ENCODE measurements at places on chromosomes 7 and 10. TPM values are rescaled to one million over a fixed set of nuclear protein-coding genes. Genes with fewer than 3 reads are reported as not detected.

Gene HMX2
- not detected for total RNA-seq

DNA sequence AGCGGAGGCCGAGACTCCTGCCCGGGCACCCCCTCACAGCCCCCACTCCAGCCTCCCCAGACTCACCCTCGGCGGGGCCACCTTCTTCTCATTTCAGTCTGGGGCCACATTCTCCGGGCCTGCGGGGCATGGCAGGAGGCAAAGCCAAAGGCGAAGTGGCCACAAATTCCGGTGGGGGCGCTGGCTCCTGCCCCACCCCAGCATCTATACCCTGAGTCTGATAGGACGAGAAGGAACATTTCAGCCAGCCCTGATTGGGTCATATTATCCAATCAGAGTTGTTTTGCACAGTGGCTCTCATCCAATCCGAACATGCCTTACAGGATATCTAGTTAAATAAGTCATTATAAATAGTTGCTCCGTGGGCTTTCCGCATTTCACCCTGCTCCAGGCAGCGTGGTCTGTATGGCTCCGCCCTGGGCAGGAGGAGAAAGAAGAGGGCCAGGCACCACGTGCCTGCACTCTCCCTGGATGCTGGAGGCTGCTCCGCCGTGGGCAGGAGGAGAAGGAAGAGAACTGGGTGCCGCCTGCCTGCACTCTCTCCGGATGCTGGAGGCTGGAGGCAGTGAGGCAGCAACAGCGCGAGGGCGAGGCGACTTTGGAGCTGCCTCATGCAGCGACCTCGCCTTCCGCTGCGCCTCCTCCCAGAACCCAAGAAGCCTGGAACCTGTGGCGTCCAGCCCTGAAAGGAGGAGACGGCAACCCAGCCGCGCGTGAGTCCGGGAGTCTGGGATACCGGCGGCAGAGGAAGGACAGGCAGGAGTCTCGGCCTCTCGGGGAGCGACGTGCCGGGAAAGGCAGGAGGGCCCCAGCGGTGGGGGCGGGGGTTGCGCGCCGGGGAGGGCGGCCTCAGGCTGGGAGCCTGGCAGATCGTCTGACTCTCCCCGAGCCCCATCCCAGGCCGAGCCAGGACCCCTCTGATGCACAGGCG, 162.9 kb downstream of the ZNF33B start:
- DNase-seq = no peak
- no peaks in the 10 kb centered on the region for H3K27me3 ChIP-seq
- no peak overlapping the region for H3K27ac ChIP-seq
- no peak overlapping the region for H3K4me3 ChIP-seq
- H3K36me3 ChIP-seq = no peaks in the 10 kb centered on the region

GRCh38 chr7:42485301-42485766, 248.3 kb upstream of the GLI3 start:
- no peak for DNase-seq
- no peak overlapping the region for H3K4me3 ChIP-seq
- H3K36me3 ChIP-seq = peaks cover 3% of the 10 kb centered on the region
- H3K27ac ChIP-seq = no peak overlapping the region
- H3K27me3 ChIP-seq = no peaks in the 10 kb centered on the region
- H3K4me1 ChIP-seq = peaks cover 15% of the 10 kb centered on the region

DNA sequence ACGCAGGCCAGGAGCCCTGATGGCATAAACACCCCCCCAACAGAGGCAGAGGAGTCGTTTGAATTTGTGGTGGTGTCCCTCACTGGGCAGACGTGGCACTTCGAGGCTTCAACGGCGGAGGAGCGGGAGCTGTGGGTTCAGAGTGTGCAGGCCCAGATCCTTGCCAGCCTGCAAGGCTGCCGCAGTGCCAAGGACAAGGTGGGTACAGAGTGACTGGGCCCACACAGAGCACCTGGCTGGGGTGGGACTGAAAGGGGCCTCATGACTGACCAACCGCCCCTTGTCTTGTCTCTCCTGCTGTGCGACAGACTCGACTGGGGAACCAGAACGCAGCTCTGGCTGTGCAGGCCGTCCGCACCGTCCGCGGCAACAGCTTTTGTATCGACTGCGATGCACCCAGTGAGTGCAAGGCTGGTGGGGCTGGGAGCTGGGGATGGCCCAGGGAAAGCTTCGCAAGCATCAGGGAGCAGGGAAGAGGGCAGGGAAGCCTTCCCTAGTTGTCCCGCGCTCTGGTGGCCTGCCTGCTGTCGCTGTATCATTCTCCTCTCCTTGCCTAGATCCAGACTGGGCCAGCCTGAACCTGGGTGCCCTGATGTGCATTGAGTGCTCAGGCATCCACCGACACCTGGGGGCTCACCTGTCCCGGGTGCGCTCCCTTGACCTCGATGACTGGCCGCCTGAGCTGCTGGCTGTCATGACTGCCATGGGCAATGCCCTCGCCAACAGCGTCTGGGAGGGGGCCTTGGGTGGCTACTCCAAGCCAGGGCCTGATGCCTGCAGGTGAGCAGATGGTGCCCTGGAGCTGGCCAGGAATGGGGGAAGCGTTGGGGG, 25.4 kb downstream of the GBX1 start:
- H3K36me3 ChIP-seq = peaks cover 34% of the 10 kb centered on the region
- H3K4me3 ChIP-seq = no peak overlapping the region
- DNase-seq = peak; percentile 93

- no peaks in the 10 kb centered on the region for H3K36me3 ChIP-seq
- no peaks in the 10 kb centered on the region for H3K27me3 ChIP-seq
- no peak overlapping the region for H3K4me3 ChIP-seq
- peaks cover 48% of the 10 kb centered on the region for H3K4me1 ChIP-seq
Observed at GRCh38 chr10:77162697-77163096, 474.9 kb downstream of the KCNMA1 start.

Gene METTL27
- 1.7 TPM for total RNA-seq

DNA sequence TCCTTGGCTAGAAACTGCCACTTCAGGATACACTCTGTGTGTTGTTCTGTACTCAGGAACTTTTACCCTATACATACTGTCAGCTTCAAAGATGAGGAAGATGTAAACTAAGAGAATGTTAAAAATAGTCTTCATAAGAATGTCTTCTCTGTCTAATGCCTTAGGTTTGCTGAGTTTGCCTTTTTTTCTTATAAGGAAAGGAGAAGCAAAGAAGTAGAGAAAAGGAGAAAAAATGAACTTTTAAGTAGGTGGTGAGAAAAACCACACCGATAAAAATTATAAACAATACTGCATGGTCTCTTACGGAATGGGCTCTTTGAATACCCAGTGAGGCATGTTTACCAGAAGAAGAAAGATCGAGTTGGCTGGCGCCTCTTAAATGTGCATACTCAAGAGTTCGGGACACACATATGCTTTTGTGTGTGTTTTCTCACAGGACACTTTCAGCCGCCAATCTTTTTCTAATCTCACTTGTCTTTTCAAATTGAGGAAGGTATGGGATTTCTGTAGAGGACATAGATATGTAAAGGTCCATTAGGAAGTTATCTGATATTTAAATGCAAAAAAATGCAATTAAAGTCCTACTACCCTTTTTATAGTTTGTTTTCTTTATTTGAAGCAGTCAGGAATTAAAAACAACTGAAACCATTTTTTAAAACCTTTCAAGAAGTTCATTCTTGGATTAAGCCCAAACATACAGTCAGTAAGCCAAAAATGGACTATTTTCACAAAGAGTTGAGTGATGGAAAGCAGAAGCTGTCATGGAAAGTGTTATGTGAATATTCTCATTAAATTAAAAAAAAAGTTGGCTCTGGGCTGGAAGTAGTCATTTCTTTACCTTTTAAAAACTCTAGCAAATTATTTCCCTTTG, 100.6 kb upstream of the MDFIC start:
- no peaks in the 10 kb centered on the region for H3K27me3 ChIP-seq
- no peak for DNase-seq
- H3K4me3 ChIP-seq = no peak overlapping the region

DNA sequence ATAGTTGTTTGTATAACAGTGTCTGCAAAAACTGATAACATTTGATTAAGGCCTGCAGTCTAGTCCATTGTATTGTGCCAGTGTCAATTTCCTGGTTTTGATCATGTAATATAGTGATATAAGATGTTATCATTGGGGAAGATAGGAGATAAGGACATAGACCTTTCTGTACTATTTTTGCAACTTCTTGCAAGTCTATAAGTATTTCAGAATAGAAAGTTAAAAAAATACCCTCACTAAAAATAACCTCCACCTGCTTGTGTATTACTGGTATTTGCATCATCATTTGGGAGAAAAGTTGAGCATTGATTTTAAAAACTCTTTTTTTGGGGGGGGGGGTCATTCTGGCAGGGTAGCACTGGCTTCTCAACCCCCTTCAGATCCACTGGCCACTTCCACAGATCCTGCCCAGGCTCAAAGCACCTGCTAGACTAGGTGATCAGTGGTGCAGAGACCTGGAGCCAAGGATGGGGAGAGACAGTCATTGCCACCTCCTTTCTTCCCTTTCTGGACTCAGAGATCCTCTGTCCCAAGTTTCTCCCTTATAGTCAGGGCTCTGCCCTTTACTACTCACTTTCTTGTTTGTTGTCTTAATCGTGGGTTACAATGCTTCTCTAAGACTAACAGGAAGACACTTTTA, 103.0 kb downstream of the RBM20 start:
- H3K4me1 ChIP-seq = peaks cover 33% of the 10 kb centered on the region
- no peaks in the 10 kb centered on the region for H3K27me3 ChIP-seq
- no peak for DNase-seq
- peak overlapping the region; percentile 43 for H3K27ac ChIP-seq

Gene WNT8B
- total RNA-seq = not detected

DNA sequence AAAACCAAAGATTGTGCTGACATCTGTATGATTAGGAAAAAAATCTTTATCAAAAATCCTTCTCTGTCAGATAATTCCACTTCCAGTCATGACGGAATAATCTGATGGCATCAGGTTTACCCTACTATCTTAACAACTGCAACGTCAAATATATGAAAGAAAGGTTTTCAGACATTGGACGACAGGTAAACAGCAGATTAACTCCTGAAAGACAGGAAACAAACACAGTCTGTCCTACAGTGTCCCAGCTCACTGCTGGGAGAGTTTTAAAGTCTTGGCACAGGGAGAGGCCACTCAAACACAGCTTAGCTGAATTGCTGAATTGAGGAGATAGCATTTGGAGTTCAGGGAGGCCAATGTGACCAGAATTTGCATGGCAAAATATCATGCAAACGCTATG, 186.3 kb upstream of the KCTD7 start:
- no peak for DNase-seq
- H3K27me3 ChIP-seq = no peaks in the 10 kb centered on the region
- no peaks in the 10 kb centered on the region for H3K36me3 ChIP-seq
- peaks cover 11% of the 10 kb centered on the region for H3K4me1 ChIP-seq

DNA sequence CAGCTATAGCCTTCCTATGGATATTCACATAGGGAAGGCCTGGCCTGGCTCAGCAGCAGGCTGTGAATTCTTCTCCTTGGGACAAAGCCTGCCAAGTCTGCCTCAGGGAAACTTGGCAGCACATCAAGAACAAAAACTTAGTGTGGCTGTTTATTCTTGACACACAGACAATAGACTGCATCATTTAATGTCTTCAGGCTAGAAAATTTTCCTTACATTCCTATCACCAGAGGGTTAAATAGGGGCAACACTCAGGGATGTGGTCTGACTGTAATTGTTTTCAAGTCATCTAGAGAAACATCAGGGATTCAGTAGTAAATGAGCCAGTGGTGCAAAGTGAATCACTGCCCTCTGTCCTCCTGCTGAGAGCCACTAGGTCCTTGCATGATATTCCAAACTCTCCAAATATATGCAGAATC, 137.3 kb downstream of the SEMA3C start:
- peaks cover 62% of the 10 kb centered on the region for H3K4me1 ChIP-seq
- no peak overlapping the region for H3K4me3 ChIP-seq
- peaks cover 1% of the 10 kb centered on the region for H3K36me3 ChIP-seq

DNA sequence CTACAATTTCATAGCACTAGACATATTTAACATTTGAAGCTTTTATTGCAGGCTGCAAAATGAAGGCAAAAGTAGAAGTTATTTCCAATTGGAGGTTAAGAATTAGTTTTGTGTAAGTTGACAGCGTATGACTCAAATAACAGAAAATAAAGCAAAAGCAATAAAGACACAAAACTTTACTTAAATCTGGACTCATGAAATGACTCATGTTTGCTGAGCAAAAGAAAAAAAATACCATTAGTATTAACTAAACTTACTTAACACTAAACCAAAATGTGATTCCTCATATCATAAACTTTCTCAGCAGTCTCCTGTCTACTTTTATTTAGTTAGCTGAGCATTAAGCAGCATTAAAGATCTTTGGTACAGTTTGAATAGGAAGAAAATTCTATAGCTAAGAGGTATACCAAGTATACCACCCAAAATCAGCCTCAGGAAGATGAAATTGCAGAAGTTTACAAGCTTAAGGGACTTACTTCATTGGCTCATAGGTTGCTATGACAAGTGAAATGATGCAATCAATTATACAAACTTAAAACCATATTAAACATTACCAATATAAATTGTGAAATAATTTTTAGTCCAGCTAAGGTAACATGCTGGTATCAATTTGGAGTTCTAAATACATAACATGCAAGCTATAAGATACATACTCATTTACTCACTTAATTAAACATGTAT, 1131.4 kb downstream of the XPNPEP1 start:
- no peaks in the 10 kb centered on the region for H3K36me3 ChIP-seq
- no peak overlapping the region for H3K4me3 ChIP-seq
- no peaks in the 10 kb centered on the region for H3K27me3 ChIP-seq
- H3K27ac ChIP-seq = no peak overlapping the region
- DNase-seq = no peak

Gene AMPH
- total RNA-seq = 2.9 TPM

GRCh38 chr7:47283497-47284131, 298.3 kb downstream of the TNS3 start:
- H3K27ac ChIP-seq = peak overlapping the region; percentile 32
- H3K4me1 ChIP-seq = peaks cover 16% of the 10 kb centered on the region
- no peaks in the 10 kb centered on the region for H3K27me3 ChIP-seq
- peaks cover 67% of the 10 kb centered on the region for H3K36me3 ChIP-seq
- H3K4me3 ChIP-seq = no peak overlapping the region
- DNase-seq = no peak

DNA sequence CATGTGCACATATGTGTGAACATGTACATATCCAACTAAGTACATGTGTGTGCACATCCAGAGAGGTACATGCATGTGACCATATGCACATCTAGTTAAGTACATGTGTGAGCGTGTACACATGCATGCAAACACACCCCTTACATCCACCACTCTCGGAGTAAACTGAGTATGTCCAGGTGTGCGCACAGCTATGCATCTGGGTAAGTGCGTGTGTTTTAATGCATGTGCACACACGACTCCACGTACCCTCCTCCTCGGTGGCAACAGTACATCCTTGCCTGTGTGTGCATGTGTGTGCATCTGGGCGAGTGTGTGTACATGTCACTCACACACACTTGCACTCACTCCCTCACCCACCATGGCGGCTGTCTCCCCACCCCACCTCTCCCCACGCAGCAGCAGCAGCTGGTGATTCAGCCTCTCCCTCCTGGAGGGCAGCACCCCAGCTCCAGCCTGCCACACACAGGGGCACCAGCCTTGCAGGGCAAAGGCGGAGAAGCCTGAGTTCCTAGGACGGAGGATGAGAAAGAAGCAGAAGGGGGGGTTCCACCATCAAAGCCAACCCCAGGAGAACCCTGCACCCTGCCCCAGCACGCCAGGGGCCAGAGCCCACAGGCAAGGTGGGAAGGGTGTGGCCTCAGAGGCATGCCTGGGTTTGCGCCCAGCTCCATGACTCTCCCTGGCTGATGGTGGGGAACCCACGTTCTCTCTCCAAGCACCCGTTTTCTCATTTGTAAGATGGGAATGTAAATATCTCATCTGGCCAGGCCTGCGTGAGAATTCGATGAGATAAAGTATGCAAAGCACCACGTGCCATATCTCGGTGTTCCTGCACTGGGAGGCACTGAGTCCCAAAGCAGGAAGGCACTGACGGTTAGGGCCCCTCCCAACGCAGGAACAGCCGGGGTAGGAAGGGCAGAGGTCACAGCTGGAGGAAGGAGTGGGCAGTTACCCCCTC, 27.7 kb upstream of the DNAAF5 start:
- DNase-seq = peak; percentile 68
- H3K36me3 ChIP-seq = peaks cover 6% of the 10 kb centered on the region
- H3K4me1 ChIP-seq = peaks cover 26% of the 10 kb centered on the region
- no peaks in the 10 kb centered on the region for H3K27me3 ChIP-seq
- H3K27ac ChIP-seq = no peak overlapping the region

Gene FGF8
- not detected for total RNA-seq

Gene UCN3
- total RNA-seq = not detected
